8988T (cell line): ENCODE measurements at places on chromosomes 6 and 20.

DNA sequence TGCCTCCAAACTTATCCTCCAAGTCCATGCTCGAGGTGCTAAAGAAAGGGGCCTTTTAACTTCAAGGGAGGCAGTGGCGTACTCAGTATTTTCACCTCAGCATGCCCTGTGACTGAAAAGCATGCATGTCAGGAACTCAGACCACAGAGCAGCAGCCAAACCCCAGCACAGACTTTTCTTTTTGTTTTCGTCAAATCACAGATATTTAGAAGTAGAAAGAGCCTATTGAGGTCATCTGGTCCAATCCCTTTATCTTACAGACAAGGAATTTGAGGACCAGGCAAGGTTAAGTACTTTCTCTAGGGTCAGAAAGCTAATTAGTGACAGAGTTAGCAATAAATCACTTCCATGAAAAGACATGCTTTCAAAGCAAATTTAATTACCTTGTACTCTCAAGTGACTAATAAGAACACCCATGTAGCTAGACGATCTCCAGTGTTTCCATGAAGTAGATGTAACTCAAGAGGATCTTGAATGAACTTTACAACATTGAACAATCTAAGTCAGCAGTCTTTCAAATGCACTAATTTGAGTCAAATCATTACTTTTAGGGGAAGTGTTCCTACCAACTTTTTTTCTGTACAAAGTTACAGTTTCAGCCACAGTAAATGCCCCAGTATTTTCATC lies 35.9 kb downstream of the MOXD1 start:
- DNase-seq = no peak

- no peak for DNase-seq
Measured at GRCh38 chr6:16311763-16312162, 73.4 kb downstream of the GMPR start.

DNA sequence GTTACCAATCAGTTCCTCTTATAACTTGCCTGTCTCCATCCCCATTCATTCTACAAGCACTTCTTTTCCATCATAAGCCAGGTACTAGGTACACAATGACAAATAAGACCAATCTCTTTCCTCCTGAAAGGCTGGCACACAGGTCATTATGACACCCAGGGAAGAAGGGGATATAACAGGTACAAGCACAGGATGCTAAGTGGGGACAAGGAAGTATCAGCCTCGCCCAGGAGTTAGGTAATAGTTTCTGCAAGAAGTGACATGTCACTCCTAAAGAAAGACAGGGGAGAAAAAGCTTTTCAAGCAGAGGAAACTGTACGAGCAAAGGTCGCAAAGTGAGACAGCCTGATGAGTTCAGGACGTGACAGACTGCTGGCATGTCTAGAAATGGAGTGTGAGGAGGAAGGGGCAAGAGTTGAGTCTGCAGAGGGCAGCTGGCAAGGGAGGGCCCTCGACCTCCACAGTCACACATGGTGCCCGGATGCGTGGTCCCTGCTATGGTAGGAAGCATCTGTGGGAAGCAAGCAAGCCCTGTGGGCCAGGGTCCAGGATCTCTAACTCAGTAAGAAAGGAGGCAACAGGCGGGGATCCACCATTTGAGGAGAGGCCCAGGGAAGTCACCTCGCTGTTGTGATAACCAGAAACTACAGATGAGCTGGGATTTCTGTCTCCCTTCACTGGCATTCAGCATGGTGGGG lies 40.4 kb downstream of the GPLD1 start:
- no peak for DNase-seq

GRCh38 chr20:46358346-46359058 lies 47.9 kb downstream of the ELMO2 start:
- DNase-seq = no peak

DNA sequence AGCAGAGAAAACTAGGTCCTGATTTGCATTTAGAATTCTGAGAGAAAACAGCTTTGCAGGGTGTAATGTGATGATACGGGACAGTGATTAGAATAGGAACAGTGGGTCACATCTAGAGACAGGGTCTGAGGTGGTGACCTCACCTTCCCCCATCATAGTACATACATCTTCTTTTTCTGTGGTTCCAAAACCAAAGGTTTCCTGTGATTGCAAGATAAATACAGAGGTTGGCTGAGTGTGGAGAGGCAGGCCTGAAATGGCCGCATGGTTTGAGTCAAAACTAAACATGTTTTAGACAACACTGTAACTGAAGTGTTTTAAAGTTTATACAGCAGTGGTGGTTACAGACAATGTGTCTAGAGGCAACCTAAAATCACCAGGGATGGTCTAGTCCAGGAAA lies 10.4 kb upstream of the NT5DC1 start:
- DNase-seq = no peak

GRCh38 chr20:42258564-42259302 lies 640.6 kb upstream of the CHD6 start:
- no peak for DNase-seq

DNA sequence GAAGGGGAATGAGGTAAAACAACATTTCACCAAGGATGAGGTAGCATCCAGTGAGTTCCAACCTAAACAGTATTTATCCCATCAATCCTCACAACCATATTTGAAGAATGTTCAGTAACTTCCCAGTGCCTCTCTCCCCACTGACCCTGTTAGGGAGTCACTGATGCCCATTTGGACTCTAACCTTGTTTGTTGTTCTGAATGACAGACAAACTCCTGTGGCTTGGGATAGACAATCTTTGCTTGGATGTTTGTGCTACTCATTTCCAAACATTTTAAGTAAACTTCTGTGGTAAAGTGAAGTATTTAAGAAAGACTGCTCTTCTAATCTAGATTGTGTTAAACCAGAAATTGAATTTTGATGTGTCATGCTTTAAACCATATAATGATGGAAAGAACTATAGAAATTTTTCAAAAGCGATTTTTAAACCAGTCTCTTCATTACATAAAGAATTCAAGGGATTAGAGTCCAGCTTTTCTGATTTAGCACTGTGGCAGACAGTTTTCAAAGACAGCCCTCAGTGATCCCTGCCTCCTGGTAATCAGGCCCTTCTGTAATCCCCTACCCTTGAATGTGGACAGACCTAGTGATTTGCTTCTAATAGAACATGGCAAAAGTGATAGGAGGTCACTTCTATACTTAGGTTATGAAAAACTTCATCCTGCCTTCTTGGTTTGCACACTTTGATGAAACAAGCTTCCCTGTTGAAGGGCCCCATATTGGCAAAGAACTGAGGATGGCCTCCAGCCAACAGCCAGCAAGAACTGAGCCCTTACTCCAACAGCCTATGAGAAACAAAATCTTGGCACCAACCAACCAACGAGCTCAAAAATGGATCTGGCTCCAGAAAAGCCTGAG lies 191.6 kb downstream of the DST start:
- DNase-seq = no peak

GRCh38 chr20:63699466-63700198 lies 3.2 kb downstream of the TNFRSF6B start:
- DNase-seq = peak; percentile 58

DNA sequence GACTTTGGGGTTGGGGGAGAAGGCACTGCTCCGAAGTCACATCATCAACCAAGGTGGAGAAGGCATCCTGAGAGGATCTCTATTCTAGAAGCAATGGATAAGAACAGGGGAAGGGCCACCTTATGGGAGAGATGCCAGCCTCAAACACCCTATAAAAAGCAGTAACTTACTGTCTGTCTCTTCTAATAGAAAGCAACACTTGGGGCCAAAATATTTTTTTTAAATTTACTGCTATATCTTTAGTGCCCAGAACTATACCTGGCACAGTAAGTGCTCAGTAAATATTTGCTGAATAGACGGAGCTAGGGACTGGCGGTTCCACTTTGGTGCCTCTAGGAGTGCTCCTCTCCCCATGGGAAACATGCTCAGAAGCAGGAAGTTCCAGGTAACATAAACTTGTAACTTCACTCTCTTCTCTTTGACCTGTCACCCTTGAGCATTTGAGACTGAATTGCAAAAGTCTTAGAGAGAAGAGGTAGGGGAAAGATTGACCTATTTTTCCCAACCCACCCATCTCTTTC lies 807 bp upstream of the OTOR start:
- no peak for DNase-seq

- no peak for DNase-seq
Measured at GRCh38 chr6:165110860-165111259, 198.5 kb downstream of the C6orf118 start.

- DNase-seq = no peak
Measured at GRCh38 chr6:32668226-32668747, 1.8 kb upstream of the HLA-DQB1 start.

DNA sequence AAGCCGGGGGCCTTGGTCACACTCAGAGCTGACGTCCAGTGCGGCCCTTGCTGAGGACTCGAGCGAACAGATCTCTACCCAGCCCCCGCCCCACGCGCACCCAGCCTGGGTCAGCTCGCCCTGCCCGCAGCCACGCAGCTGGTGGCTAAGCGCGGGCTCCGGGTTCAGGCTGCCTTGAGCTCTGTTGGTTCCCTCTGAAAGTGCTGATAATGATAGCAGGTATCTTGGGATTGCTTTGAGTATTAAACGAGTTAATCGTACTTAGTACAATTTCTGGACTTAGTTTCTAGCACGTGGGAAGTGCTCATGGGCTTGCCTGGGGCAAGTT lies 88.1 kb upstream of the TGM3 start:
- DNase-seq = no peak

DNA sequence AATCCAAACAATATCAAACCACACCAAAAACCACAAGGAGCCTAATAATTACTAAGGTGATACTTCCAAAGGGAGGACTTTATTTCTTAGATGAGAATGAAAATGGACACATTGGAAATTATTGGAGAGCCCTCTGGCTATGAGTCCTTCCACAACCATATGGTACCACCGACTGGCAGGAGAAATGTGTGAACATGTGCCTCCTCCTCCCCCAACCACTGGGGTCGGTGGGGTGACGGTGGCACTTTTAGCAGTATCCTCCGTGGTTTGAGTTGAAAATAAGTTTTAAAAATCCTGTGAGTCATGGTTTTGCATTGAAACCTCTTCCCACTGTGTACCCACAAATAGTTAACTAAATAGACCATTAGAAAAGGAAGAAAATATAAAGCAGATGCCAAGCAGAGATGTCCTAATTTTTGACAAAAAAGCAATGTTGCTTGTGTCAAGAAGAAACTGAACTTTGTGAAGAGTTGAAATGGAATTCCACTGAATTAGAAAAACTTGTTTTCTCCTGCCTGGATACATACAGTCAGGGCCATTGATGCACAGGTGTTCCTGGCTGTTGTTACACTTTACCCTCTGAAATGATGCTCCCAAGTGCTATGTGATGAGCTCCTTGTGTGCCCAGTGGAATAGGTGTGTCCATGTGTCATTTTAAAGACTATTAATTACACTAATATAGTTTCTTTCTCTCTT lies 3.2 kb downstream of the EDN1 start:
- DNase-seq = no peak

- peak; percentile 23 for DNase-seq
Measured at GRCh38 chr6:139135578-139136545, 982 bp downstream of the HECA start.

- DNase-seq = peak; percentile 65
Measured at GRCh38 chr20:35994994-35995453, 26.6 kb downstream of the CNBD2 start.

DNA sequence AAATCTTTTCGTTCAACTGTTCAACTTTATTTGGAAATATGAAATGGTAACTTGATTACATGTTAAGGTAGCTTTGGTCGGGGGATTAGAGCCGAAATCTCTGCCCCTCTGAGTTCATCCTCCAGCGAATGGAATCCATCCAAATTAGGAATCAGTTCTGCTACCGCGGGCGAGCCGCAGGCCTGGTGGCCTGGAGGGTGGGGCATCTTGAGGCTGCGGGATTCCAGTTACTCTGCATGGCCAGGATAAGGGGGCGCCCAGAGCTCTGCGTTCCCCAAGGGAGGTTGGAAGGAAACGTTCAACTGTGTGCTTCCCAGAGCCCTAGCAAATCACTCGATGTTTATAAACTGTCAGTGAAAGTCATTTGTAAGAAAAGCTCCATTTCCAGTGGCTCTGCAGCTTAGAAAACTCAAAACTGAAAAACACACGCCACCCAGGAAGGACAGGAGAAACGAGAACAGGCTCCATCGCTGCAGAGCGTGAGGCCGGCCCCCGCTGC lies 262.2 kb downstream of the TAF4 start:
- no peak for DNase-seq

DNA sequence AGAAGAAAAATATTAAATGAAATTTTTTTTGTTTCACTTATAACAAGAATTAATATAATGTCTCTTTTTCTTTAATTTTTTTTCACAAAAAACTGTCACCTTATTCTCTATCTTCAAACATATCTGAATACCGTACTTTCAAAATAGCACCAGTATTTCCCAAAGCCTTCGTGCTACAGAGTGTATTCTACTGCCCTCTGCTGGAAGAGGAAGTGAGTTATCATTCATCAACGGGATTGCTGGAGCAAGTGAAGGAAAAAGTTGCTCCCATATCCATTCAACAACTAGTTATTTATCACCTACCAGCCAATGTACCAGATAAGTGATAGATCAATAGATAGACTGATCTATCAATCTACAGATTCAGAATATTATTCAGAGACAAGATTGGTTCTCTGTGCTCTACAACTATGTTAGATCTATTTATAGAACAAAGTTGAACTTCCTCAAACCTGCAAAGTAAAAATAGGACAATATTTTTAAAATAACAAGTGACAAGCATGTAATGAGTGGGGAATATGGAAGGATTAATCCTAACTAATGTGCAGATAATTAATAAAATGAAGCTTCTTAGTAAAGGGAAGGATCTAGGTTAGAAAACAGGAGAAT lies 26.7 kb upstream of the TFAP2B start:
- no peak for DNase-seq

DNA sequence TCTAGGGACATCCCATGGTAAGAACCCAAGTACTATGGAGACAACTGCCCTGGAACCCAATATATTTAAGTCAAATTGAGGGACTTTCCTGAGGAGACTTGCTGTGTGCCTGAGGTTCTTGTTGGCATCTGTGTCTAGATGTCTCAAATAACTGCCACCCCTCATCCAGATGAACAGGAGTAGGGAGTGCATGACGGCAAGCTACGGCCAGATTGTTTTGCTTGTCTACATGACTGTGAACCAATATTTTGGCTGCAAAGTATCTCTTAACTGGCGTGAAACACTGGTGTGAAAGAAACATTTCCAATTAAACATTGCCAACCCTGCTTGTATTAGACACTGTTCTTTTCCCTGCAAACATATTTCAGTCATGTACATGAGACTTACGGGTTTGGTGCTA lies 52.4 kb upstream of the SIM1 start:
- DNase-seq = no peak

DNA sequence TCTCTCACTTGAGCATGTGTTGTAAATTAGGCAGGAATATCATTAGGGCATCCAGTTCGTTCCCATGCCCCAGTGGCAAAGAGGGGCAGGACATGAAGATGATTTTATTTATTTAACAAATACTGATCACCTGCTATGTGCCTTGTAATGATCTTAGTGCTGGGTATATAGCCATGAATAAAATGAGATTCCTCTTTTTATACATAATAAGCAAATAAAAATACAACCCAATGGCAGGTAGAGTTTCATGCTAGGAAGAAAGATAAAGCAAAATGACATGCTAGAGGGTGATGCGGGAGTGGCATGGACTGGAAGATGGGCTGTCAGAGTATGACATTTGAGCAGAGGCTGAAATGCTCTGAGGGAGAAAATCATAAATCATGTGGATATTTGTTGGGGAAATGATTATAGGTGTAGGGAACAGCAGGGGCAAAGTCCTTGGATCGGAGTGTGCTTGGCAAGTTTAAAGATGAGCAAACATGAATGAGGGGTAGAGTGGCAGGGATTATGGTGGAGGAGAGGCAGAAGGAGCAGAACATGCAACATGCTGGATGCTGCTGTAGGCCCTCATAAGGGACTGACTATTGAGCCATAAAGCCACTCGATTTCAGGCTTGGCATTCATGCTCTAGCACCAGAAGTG lies 342.1 kb downstream of the PLCB1 start:
- no peak for DNase-seq
